ENCODE measurements at places on chromosomes 2 and 18. TPM values are rescaled to one million over a fixed set of nuclear protein-coding genes. Genes with fewer than 3 reads are reported as not detected.

SGPP2 gene
- 8.8 TPM for total RNA-seq

KATNAL2 gene
- total RNA-seq: 3.4 TPM

PLEKHH2 gene
- 3.1 TPM for total RNA-seq

CBLN2 gene
- total RNA-seq: not detected

FOXI3 gene
- not detected for total RNA-seq

ERMN gene
- 0.37 TPM for total RNA-seq
